Lower leg skin (tissue), 4 donors: ENCODE measurements at places on chromosomes 7 and 10. TPM values are rescaled to one million over a fixed set of nuclear protein-coding genes. Genes with fewer than 3 reads are reported as not detected.
A peak's percentile ranks its signal among the peaks of the same experiment; 100 is the strongest.

DNA sequence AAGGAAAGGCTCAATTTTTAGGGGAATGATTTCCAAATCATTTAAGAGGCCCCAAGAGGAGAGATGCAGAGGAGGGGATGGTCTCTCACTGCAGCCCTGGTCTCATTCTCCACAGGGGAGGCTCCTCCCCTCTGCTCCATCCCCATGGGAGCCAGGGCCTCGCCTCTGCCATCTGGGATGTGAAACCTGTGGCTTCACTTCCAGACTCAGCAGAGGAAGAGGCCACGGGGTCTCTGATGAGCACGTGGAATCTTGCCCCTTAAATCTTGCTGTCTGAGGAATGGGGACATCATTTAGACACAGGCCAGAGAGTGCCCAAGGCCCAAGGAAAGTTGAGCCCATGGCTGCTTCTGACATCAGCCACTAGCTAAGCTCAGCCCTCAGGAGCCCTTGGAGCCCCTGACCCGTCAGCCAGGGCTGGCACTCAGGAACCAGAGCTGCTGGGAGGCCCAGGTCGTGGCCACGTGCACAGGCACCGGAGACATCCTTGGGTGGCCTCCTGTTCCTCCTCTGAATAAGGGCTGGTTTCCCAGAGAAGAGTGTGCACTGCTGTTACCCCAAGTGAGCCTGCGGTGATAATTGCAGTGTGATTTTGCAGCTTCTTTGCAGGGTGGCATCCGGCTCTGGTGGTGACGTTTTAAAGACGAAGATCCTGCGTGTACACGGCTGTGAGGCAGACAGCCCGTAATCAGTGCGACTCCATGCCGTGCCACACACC lies 50.5 kb downstream of the VIPR2 start:
- DNase-seq = no peak

GRCh38 chr10:55024713-55025112 lies 223.7 kb upstream of the PCDH15 start:
- DNase-seq = no peak

GRCh38 chr7:27172823-27173510 lies 1.2 kb downstream of the HOXA10 start:
- DNase-seq = peak; percentile 95

DNA sequence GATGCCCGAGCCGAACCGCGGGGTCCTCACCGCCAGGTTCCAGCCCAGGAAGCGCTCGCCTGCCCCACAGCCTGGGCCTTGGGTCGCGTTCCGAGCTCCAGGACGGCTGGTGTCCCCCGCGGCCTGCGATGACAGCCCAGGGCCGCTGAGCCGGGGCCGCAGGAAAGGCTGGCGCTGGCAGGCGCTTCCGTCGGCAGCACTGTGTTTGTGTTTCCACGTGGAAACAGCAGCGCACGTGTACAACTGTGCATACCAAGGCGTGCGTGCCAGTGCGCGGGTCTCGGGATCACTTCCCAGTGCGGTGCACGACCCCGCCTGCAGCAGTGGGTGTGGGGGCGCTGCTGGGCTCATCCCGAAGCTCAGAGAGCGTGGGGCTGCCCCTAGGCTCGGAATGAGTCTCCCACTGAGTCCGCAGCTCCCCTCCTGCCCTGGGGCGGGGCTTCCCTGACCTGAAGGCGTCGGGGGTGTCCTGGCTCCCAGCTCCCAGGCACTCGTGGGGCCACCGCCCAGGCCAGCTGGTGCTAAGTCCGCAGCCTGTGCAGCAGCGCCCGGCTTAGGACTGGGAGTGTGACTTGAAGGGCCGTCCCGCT lies 17.2 kb downstream of the AP5Z1 start:
- DNase-seq = no peak

DNA sequence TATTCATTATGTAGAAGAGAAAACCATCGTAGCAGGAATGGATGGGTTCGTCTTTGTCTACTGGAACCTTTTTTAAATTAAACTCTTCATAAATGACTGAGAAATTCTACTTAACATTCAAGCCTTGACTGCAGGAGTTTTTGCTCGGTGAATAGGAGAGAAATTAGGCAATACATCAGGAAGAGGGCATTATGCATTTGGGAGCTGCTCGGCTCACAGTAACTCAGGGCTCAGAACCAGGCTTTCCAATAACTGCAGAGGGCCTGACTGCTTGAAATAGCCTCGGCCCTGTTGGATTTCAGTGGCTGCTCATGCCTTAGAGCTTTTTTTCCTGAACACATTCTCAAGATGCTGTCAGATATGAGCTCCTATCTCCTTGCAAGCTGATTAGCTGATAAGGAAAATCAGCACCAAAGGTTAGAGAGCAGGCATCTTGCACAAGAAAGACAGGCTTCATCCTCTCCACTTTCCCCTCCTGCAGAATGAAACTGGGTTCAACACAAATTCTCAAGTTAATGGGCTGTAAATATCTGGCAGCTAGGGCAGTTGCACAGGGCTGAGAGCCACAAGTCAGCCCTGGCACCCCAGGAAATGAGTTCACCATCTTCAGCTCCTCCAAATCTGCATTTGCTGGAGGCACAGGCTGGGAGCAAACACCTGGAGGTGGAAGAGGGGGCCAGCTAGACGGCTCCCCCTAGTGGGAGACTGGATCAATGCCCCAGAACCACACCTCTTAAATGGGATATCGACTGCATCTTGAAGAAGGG lies 24.3 kb downstream of the TECTB start:
- no peak for DNase-seq

DNA sequence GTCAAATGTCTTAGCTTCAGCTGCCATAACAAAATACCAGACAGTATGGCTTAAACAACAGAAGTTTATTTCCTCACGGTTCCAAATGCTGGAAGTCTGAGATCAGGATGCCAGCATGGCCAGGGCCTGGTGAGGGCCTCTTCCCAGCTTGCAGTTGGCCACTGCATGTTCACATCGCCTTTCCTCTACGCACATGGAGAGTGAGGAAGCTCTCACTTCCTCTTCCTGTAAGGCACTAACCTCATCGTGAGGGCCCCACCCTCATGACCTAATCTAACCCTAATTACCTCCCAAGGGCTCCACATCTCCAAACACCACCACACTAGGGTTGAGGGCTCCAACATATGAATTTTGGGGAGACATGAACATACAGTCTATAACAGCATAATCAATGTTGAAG lies 14.4 kb downstream of the ZNF33B start:
- DNase-seq = no peak

DNA sequence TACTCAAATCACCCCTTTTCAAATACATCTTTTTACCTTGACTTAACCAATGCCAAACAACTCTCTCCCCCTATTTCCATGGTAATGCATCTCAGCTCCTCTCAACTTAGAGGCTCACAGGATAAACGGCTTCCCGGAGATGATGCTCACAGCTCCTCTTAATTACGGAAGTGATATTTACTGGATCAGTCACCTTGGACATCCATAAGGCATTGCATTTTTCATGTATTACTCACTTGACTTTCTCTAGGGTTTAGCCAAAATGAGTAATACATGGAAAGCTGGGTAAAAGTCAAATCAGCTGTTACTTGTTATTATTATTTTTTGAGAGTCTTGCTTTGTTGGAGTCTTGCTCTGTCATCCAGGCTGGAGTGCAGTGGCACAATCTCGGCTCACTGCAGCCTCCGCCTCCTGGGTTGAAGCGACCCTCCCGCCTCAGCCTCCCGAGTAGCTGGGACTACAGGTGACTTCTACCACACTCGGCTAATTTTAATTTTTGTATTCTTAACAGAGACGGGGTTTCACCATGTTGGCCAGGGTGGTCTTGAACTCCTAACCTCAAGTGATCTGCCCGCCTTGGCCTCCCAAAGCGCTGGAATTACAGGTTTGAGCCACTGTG lies 73.3 kb upstream of the RHEB start:
- peak; percentile 76 for DNase-seq

DNA sequence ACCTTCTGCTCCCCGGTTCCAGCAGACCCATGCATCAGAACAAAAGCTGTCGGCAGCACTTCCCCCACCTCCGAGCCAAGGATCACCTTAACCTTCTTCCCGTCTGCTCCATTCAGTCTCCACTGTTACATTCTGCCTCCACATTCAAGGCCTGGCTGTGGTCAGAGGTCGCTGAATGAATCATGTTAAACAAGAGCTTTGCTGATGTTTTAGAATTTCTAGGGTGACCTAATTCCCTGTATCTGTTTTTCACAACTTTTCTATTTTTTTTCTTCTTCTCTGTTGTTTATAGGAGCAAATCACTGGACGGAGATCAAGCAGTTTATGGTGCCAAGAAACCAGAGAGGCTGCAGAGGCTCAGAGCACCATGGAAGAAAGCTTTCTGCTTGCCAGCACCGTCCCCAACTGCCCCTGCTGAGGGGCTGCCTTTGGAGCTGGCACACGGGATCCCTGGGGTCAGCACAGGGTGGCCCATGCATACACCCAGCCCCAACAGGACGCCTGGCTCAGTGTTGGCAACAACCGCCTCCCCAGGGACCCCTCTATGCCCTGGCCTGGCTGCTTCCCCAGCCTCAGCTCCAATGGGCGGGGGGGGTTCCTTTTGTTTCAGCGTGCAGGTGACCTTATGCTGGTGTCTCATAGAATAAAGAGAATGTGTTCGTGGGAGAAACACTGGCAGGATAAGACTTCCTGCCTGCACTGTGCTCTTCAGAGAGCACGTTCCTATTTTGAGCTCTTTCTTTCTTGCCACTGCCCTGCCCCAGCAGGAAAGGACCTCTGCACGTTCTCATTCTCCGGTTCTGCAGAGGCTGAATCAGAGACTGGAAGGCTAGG lies 182.7 kb upstream of the LYZL2 start:
- peak; percentile 59 for DNase-seq

DNA sequence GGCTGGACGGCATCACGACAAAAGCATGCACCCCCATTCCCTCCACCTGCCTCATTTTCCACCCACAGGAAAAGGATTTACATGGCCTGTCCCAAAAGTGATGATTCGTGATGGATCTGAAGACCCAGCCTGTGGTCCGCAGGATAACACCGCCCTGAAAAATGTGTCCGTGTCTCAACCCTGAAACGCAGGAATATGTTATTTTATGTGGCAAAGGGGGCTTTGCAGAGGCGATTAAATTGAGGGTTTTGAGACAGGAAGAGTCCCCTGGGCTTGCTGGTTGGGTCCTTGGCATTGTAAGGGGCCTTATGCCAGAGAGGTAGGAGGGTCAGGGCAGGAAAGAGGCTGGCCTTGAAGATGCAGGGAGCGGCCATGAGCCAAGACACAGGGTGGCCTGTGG lies 80.2 kb upstream of the PPP2R2D start:
- DNase-seq = no peak

DNA sequence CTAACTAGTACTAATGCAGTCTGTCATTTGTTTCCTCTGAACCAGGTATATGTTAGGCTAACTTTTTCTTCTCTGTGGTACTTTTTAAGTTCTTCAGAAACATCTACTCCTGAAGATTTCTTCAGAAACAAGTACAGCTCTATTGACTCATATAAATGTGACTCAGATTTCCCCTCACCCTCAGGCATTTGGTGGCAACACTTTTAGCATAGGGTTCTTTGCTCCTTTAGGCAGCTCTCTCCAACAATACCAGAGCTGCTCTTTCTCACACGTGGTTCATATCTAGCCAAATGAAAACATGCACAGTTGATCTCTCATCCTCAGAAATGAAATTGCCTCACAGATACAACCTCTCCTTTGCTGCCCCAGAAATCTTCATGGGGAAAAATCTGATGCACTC lies 939.8 kb downstream of the SORCS1 start:
- DNase-seq = no peak

DNA sequence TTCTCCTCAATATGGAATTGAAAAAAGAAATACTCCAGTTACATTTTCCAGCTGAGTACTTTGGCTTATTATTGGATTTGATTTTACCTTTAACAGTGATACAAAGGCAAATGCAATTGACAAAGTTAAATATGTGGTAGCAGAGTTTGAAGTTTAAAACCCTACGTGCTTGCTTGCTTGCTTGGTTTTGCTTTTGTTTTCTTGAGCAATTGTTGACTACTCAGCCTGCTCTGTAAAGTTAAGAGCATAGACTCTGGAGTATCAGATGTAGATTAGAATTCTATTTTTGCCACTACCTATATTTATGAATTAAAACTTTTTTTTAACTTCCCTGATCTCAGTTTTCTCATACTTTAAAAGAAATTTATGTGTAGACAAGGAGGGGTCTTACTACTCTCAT lies 51.4 kb downstream of the PCDH15 start:
- DNase-seq = no peak

- DNase-seq = no peak
Observed at GRCh38 chr10:56349611-56350010, 11.4 kb downstream of the ZWINT start.

- no peak for DNase-seq
Observed at GRCh38 chr7:141610671-141611070, 59.5 kb downstream of the AGK start.

DNA sequence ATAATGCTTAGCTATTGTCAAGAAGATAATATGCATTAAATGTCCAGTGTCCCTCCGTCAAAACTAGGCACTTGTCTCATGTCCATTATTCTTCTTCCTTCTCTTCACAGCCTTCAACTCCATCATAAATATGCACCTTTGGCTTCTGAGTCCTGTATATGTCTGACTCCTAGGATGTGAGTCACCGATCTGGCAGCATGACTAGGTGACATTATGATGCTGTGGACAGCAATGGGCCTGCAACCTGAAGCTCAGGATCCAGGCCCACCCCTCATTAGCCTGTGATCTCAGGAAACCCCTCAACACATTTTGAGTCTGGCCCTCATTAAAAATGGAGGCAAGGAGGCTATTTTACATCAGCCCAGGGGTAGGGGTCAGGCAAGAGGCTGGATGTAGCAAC lies 362.5 kb upstream of the ZMIZ1 start:
- no peak for DNase-seq

DNA sequence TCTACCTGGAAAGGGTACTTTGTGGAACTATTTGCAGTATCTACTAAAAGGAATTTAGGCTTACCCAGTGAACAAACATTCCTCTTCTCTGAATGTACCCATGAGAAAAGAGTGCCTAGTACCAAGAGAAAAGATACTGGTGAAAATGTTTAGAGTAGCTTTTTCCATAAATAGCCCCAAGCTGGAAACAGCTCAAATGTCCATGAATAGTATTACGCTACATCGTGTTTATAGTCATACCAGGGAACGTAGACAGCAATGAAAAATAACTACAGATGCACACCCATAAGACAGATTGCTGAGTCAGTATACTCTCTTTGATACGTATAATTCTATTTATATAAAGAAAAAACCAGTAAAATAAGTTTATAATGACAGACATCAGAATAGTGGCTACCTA lies 285.9 kb downstream of the KLF6 start:
- DNase-seq = no peak

- no peak for DNase-seq
Observed at GRCh38 chr7:26675143-26675887, 189.1 kb downstream of the SKAP2 start.

- no peak for DNase-seq
Observed at GRCh38 chr10:124157271-124157681, 63.9 kb upstream of the CHST15 start.

The CTAGE4 gene
- 18.4 TPM for total RNA-seq

The GOLGA7B gene
- 17.3 TPM for total RNA-seq

The LFNG gene
- 155 TPM for total RNA-seq

The BAIAP2L1 gene
- total RNA-seq = 19.7 TPM

The ZNF804B gene
- total RNA-seq = not detected

The CNNM1 gene
- total RNA-seq = 3.6 TPM

The SPDYE2B gene
- total RNA-seq = not detected

The WASL gene
- 30.4 TPM for total RNA-seq

The LRIT1 gene
- total RNA-seq = not detected

The FAM131B gene
- 1.4 TPM for total RNA-seq
